ENCODE measurements at places on chromosomes 4 and X. TPM values are rescaled to one million over a fixed set of nuclear protein-coding genes. Genes with fewer than 3 reads are reported as not detected.

F8A3 gene
- 1.0 TPM for total RNA-seq

NR0B1 gene
- 22.4 TPM for total RNA-seq

PABPC4L gene
- total RNA-seq: 0.06 TPM

LAS1L gene
- total RNA-seq: 65.0 TPM

EREG gene
- total RNA-seq: 9.5 TPM

SSX4 gene
- not detected for total RNA-seq

NEUROG2 gene
- total RNA-seq: 0.03 TPM

RAB39B gene
- total RNA-seq: 0.80 TPM

GPC3 gene
- not detected for total RNA-seq

NCBP2L gene
- not detected for total RNA-seq

TRIML2 gene
- total RNA-seq: 35.7 TPM

ANKRD37 gene
- total RNA-seq: 2.4 TPM

F11 gene
- total RNA-seq: not detected

STS gene
- 2.4 TPM for total RNA-seq

CCDC120 gene
- 3.6 TPM for total RNA-seq

ANOS1 gene
- 0.04 TPM for total RNA-seq

SERTM2 gene
- total RNA-seq: not detected

SPARCL1 gene
- total RNA-seq: not detected

SMIM43 gene
- total RNA-seq: 0.23 TPM

PABPC1L2B gene
- total RNA-seq: not detected

SPANXC gene
- total RNA-seq: not detected

SNCA gene
- total RNA-seq: 0.07 TPM

MAGEA4 gene
- not detected for total RNA-seq

VEGFD gene
- total RNA-seq: 0.17 TPM

TGIF2LX gene
- total RNA-seq: not detected

SORBS2 gene
- total RNA-seq: 0.63 TPM

ADH1C gene
- not detected for total RNA-seq

OTUD6A gene
- not detected for total RNA-seq

FAM184B gene
- total RNA-seq: 0.01 TPM

NAP1L2 gene
- total RNA-seq: 0.94 TPM

IL13RA1 gene
- 68.4 TPM for total RNA-seq

MTTP gene
- not detected for total RNA-seq

Data from A549 treated with AZD2906 at 1 μM for 4 hours (cell line).